ENCODE measurements at places on chromosomes 1 and 21. TPM values are rescaled to one million over a fixed set of nuclear protein-coding genes. Genes with fewer than 3 reads are reported as not detected.

The YTHDF2 gene
- total RNA-seq = 50.6 TPM

The AMY1A gene
- total RNA-seq = not detected

The PKLR gene
- total RNA-seq = not detected

The TNN gene
- 0.07 TPM for total RNA-seq

The CBR3 gene
- total RNA-seq = 1.1 TPM

The FCER1G gene
- total RNA-seq = 18.6 TPM

The RGS1 gene
- 2.7 TPM for total RNA-seq

The MAB21L3 gene
- total RNA-seq = 2.0 TPM

The CHI3L2 gene
- 0.40 TPM for total RNA-seq

The SLAMF6 gene
- total RNA-seq = not detected

The HES5 gene
- not detected for total RNA-seq

The ALX3 gene
- not detected for total RNA-seq

The ZBTB8B gene
- not detected for total RNA-seq

The IL22RA1 gene
- not detected for total RNA-seq

The GPR89A gene
- 27.0 TPM for total RNA-seq

The STMN1 gene
- total RNA-seq = 20.7 TPM

The CD1E gene
- total RNA-seq = not detected

The GUCA2B gene
- not detected for total RNA-seq

The CAMSAP2 gene
- total RNA-seq = 53.4 TPM

The C2CD4D gene
- not detected for total RNA-seq

The MEX3A gene
- not detected for total RNA-seq

The PAPPA2 gene
- 0.11 TPM for total RNA-seq

The SMPDL3B gene
- not detected for total RNA-seq

The RPL11 gene
- total RNA-seq = 593 TPM

The S100B gene
- total RNA-seq = 1.3 TPM

The OR2T33 gene
- not detected for total RNA-seq

The SLC19A2 gene
- 93.3 TPM for total RNA-seq

The RPE65 gene
- total RNA-seq = not detected

The KRTAP19-3 gene
- total RNA-seq = 12.9 TPM

The PEAR1 gene
- total RNA-seq = 11.2 TPM

The CHODL gene
- not detected for total RNA-seq

The GREM2 gene
- total RNA-seq = 0.10 TPM

The FCAMR gene
- total RNA-seq = not detected

The EXO1 gene
- not detected for total RNA-seq

The MAP3K21 gene
- total RNA-seq = not detected

The OR2L2 gene
- total RNA-seq = not detected

The FAM229A gene
- total RNA-seq = 3.0 TPM

The HPDL gene
- total RNA-seq = 0.16 TPM

The AKNAD1 gene
- 3.9 TPM for total RNA-seq

The CASQ1 gene
- total RNA-seq = 894 TPM

The FMOD gene
- 9.1 TPM for total RNA-seq

The NBPF10 gene
- 0.97 TPM for total RNA-seq

The DDAH1 gene
- 15.3 TPM for total RNA-seq

The OR10J1 gene
- not detected for total RNA-seq

The FAM131C gene
- total RNA-seq = not detected

The MTARC2 gene
- 8.7 TPM for total RNA-seq
